Activated T-cell treated with anti-CD3 and anti-CD28 coated beads, Interleukin-2, amount 50 U/mL, for 1 hour (primary cell): ENCODE measurements at places on chromosomes 3 and 15.

DNA sequence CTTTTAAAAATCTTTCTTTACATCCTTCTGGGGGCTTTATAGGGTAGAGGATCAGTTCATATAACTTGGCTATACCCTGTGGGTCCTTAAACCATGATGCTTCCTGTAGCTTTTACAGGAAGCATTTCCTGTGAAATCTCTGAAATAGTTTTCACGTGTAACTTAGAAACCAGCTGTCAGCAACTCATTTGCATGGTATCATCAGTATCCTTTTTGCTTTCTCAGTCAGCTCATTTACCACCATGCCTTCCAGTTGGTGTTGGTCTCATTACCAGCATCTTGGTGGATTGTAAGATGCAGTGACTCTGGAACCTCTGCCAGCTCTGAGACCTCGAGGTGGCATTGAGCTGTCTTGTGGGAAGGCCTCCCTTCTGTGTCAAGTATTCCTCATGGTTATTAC lies 96.7 kb upstream of the MYZAP start:
- DNase-seq = no peak

- peak; percentile 50 for DNase-seq
Observed at GRCh38 chr15:90002428-90002844, 1.3 kb downstream of the ZNF710 start.

DNA sequence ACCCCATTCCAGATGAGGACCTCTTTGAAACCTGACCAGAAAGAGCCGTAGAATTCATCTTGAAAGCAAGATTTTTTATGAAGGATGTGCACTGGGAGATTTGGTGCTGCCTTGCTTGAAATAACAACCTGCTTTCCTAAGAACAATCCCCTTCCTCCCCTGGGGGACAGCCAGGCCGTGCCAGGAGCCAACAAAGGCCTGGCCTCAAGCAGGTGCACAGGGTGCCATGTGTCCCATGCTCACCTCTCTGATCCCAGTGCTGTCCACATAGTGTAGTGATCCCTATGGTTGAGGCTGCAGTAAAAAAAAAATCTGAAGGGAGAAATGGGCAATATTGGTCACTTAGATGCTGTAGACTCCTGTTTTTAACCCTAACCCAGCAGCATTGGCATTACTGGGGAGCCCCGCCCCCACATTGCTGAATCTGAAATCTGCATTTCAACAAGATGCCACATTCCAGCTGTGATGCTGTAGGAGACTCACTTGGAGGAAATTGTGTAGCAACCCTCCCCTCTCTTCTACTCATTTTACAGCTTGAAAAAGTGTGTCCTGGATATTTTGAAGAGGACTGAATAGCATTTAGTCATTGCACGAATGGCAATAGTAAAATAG lies 171.2 kb downstream of the APBA2 start:
- no peak for DNase-seq

- DNase-seq = no peak
Observed at GRCh38 chr15:43828061-43828657, 1.4 kb downstream of the WDR76 start.

DNA sequence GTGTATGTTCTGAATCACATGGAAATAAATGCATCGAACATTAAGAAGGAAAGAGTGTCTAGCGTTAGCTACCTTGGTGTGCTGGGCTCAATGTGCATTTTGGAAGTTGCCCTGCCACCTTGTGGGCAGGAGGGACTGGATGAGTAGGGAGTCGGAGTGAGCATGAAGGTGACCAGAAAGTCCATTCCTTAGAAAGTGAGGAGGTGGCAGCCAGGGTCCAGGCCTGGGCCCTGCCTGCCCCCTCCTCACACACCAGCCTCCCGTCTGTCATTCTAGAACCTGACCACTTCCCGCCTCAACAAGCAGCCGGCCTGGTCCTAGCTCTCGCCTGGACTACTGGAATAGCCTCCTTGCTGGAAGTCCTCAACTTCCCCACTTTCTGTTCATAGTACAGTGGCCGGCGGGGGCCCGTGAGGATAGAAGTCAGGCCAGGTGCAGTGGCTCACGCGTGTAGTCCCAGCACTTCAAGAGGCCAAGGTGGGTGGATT lies 10.2 kb upstream of the GATA2 start:
- DNase-seq = no peak

- no peak for DNase-seq
Observed at GRCh38 chr3:160195106-160195505, 30.1 kb upstream of the C3orf80 start.

GRCh38 chr3:11204697-11205348 lies 50.5 kb downstream of the HRH1 start:
- DNase-seq = no peak

DNA sequence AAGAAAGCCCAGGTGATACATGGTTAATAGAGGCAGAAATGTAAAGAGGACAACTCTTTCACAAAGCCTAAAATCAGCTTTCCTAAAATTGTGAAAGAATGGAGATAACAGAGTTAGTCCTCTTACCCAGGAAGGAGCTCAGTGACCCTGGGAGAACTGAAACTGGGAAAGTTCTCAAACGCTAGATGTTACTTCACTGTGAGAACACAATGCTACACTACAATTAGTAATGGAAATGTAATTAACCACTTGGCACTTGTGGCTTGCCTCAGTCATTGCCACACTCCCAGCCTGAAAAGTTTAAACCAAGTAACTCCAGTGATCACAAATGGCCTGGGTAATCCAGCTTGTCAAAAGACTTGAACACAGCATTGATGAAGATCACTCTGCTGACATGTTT lies 102.7 kb upstream of the FGF7 start:
- no peak for DNase-seq

DNA sequence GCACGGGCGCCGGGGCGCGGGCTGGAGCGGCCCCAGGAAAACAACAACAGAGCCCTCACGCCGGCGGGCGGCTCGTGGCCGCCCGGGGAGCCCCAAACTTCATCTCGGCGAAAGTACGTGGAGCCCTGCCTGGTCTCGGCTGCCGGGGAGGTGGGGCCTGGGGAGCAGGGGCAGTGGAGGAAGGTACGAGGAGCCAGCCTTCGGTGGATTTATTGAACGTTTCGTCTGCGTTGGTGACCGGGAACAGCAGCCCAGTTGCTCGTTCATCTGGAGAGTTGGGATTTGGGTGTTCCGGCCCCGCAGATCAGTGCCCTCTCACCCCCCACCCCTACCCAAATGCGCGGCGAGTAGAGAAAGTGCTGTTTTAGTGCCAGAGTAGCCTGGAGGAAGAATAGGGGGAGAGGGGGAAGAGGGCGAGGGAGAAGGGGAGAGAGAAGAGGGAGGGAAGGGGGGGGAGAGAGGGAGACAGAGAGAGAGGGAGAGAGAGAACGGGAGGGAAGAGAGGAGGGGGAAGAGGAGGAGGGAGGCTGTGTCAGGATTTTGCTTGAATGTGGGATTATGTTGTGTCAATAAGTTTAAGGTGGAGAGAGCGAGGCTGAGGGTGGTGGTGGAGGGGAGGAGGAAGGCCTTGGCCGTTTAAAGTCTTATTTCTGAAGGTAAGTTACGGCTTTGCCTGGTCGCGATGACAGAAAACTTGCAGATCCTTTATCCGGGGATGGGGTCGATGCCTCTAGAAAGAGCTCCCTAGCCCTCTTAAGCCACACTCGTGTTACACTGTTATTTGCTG lies 970 bp downstream of the BBX start:
- DNase-seq = peak; percentile 74

DNA sequence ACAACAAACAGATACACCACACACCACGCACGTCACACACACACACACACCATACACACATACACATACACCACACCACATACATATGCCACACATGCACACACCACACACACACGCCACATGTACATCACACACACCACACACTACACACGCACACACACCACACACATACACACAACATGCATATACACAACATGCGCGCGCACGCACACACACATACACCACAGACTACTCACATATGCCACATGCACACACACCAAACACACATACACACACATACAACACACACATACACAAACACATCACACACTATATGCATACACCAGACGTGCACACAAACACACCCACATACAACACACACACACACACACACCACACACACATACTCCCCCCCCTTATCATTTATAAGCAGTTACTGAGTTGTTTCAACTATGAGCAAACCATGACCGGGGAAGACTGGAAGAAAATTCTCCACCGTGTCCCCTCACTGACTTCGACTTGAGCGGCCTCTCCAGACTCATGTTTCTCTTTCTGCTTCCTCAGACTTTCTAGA lies 126.7 kb upstream of the IQSEC1 start:
- DNase-seq = no peak

DNA sequence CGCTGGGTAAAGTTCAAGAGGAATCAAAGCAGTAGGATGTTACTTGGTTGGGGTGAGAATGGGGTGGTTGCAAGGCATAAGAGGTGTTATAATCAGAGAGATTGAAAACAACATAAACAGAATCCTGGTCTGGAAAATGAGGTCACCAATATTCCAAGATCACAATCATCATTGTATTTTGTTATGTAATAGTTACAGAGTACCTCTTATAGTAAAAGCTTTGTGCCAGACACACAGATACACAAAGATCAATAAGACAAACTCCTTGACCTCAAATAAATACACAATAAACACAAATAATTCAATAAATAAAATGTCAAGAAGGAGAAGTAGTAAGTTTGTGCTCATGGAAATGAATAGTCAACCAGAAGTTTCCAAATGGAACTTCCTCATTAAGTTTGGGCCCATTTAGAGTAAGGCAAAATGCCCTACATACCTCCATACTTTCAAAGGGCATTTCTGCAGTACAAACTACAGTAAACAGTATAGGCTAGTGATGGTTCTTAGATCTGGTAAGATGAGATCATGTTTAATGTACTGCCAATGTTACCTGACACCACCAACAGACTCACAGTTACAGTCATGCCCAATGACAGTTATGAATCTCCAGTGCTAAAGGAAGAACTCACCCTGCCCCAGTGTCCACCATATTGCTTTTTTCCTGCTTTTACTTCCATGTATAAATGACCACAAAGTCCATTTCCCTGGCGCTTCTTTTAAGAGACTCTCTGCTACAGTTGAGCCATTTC lies 93.4 kb downstream of the KCNMB2 start:
- DNase-seq = no peak

GRCh38 chr15:80240276-80240675 lies 11.7 kb downstream of the CTXND1 start:
- DNase-seq = no peak

DNA sequence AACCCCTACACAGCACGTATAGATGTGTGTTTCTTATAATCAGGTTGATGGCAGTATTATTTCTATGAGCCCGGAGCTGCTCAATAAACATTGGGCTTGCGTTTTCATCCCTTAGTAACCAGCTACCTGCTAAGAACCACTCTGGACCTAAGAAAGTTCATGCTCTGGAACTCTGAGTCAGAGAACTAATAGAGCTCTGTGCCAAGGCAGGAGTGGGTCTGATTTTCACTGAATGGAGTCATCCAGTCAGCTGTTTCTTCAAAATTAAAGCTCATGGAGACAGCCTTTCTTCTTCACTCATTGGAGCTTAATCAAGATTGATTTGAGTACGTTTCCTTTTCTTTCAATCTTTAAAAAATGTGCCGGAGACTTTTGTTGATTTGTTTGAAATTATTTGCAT lies 145.7 kb downstream of the BBX start:
- no peak for DNase-seq

GRCh38 chr3:23824699-23825444 lies 19.1 kb downstream of the UBE2E1 start:
- DNase-seq = no peak

DNA sequence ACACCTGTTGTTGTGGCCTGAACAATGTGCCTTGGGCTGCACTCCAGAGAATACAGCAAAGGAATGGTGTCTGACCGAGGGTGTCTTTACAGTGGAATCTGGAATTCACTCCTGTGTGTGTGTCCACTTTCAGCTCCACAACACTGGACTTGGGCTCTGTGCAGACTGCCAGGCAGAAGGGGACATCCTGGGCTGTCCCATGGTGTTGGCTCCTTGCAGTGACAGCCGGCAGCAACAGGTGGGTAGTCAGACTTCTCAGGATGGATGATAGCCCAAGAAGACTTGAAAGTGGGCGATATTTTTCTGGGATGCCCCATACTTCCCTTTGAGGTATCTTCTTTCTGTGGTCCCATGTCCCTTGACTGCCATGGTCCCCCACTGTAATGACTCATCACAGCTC lies 45.0 kb downstream of the DPH3 start:
- no peak for DNase-seq

DNA sequence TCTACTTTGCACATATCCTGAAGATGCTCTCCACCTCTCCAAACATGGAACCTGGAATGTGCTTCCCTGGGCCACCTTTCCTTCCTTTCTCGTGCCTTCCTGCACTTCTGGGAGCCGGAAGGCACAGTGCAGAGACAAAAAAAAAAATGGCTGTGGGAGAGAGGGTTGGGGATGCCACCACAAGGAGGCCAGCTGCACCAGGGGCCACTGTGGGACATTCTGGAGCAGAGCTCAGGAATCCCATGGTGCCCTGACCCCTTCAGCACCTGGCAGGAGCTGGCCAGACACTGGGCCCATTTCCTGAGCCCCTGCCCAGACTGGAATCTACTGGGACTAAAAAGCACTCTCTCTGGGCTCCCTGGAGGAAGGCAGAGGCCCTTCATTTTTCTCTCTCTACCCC lies 7.9 kb upstream of the BCL2L10 start:
- no peak for DNase-seq
